Heart left ventricle (tissue), 16 donors: ENCODE measurements at places on chromosomes 6 and 20. TPM values are rescaled to one million over a fixed set of nuclear protein-coding genes. Genes with fewer than 3 reads are reported as not detected.

MUC21 gene
- not detected for total RNA-seq

BPI gene
- total RNA-seq: not detected

SLC17A2 gene
- not detected for total RNA-seq

NKX2-4 gene
- not detected for total RNA-seq

NNAT gene
- not detected for total RNA-seq

PRKN gene
- 22.5 TPM for total RNA-seq

ARHGAP18 gene
- total RNA-seq: 4.9 TPM

NKAPL gene
- 5.2 TPM for total RNA-seq

CAP2 gene
- total RNA-seq: 148 TPM

NOX3 gene
- total RNA-seq: not detected

C20orf204 gene
- total RNA-seq: 0.37 TPM

MAK gene
- total RNA-seq: 0.36 TPM

C20orf144 gene
- not detected for total RNA-seq

SLC13A3 gene
- 0.39 TPM for total RNA-seq

CFAP206 gene
- not detected for total RNA-seq

GJA10 gene
- not detected for total RNA-seq

CCN5 gene
- total RNA-seq: 62.3 TPM

CCN2 gene
- total RNA-seq: 90.7 TPM

PRL gene
- total RNA-seq: not detected

BHLHE23 gene
- total RNA-seq: not detected

GPX6 gene
- total RNA-seq: not detected

DYNLT2 gene
- total RNA-seq: 0.56 TPM

CCDC170 gene
- 0.20 TPM for total RNA-seq

DEFB132 gene
- not detected for total RNA-seq

IMPG1 gene
- not detected for total RNA-seq

MOCS1 gene
- total RNA-seq: 40.3 TPM

GTF3C6 gene
- 116 TPM for total RNA-seq
